ENCODE measurements at places on chromosomes 2 and 18.

GRCh38 chr18:76922107-76922506 lies 99.8 kb downstream of the ZNF236 start:
- DNase-seq = peak; percentile 45

DNA sequence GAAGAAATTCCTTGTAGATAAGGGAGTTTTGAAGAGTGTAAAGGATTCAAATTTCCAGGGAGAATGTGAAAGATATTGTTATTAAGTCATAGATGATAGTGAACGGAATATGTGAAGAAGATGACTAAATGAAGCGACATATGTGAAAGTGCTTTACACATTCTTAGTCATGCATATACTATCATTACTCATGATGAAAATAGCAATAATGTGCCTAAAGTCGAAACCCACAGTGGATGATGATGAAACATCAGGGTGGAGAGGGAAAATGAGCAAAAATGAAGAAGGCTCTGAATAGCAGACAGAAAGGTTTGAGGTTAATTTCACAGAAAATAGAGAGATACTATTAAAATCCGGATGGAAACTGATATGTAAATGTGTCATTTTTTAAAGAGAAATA lies 1237.1 kb downstream of the LRP1B start:
- no peak for DNase-seq

- no peak for DNase-seq
These were observed 15.5 kb downstream of the SCTR start for GRCh38 chr2:119508756-119509155.

DNA sequence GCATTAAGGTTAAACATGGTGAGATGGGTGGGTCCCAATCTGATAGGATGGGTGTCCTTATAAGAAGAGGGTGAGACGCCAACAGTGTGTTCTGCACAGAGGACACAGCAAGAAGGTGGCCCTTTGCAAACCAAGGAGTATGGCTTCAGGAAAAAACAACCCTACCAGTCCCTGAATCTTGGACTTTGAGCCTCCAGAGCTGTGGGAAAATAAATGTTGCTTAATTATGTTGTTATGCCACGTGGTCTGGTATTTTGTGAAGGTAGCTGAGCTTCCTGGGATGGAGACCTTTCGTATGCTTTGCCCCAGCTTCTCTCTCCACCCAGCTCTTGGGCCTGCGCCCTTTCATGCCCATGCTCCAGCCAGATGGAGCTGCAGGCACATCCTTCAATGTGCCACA lies 114.2 kb upstream of the EPC2 start:
- DNase-seq = no peak

GRCh38 chr2:167692936-167693335 lies 554.5 kb downstream of the STK39 start:
- no peak for DNase-seq

DNA sequence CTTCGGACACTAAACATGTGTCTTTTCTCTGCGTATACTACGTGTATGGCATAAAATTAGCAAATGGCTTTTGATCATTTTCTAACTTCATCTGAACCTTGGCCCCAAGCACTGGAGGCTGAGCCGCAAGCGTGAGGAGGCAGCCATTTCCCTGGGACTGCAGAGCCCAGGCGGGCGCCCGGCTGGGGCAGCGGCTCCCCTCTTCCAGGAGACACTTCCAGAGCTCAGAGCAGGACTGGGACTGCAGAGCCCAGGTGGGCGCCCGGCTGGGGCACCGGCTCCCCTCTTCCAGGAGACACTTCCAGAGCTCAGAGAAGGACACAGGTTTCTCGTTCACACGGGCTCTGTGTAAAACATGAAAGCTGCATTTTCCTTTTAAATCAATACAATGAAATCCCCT lies 484.1 kb upstream of the SALL3 start:
- no peak for DNase-seq

- DNase-seq = no peak
These were observed 14.8 kb upstream of the IMP4 start for GRCh38 chr2:130327703-130328527.

DNA sequence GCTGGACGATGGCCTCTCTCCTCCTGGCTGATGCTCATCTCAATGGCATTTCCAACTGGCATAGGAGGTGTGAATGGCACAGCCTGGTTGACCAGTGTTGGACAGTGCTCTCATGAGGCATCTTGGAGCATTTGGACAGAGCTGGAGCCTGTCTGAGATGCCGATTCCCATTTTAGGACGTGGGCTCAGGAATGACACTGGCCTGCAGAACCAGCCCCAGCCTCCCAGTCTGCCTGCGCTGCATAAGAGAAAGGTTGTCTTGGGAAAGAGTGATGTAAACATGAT lies 118.2 kb upstream of the COPS8 start:
- no peak for DNase-seq

- no peak for DNase-seq
These were observed 39.6 kb upstream of the RPL31 start for GRCh38 chr2:100962366-100963025.

DNA sequence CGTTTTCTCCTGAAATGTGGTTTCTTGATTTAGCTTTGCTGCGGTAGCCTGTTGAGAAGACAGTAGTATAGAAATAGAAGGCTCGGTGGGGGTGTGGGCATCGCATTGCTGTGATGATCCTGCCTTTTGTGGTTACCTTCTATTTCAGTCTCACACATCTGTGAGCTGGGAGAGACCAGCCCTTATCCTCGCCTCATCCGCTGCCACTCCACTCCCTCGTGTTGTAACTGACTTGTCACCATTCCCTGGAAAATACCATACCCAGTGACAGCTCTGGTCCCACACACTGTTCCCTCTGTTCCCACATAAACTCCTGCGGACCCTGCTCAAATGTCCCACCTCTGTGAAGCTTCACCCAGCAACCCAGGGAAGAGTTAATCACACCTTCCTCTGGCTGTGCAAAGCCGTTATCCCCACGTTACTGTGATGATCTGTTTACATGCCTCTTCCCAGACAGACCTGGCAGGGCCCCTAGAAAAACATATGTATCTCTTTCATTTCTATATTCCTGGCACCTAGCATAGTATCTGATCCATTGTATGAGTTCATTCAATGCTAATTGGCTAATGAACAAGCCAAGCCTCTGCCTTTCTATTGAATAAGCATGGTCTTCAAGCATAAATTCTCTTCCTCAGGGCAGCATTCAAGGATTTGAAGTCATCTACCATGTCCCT lies 114.6 kb downstream of the MAPK4 start:
- no peak for DNase-seq

DNA sequence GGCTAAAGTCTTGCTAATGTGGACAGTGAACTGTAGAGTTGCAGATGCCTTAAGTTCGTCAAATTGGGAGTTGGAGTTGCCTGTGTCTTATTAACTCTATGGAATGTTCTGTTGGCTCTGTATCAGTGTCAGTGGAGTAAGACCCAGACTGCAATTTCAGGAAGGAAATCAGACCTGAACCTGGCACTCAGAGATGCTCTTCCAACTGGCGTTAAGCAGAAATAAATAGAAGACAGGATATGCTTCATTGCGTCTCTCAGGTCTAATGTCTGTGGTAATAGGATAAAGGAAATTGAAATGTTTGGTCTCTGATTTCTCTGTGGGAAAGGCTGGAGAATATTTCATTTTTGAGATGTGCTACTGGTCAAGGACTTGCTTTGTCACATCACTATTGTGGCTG lies 846.7 kb upstream of the ID2 start:
- no peak for DNase-seq

- no peak for DNase-seq
These were observed 52.1 kb upstream of the ANKRD62 start for GRCh38 chr18:12041561-12041960.

- DNase-seq = no peak
These were observed 59.1 kb downstream of the SAP130 start for GRCh38 chr2:127968610-127969339.

GRCh38 chr2:235992024-235992423 lies 176.2 kb downstream of the GBX2 start:
- no peak for DNase-seq

DNA sequence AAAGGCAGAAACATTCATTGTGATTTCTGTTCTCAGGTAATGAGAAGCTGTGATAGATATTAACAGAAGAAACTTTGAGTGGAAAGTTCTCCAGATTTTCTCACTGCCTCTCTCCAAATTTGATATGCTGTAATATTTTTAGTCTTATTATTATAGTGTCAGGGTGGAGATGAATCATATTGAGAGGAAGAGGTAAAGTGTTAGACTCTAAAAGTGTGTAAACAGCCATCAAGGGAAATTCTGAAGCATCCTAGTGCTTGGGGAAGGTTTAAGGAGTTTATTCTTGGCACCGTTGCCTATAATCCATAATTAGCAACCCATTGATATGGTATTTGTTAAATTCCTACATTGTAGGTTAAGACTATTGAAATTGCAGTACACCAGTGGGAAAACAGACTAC lies 104.7 kb upstream of the NABP1 start:
- no peak for DNase-seq

GRCh38 chr18:13457327-13457726 lies 238.8 kb downstream of the LDLRAD4 start:
- no peak for DNase-seq

DNA sequence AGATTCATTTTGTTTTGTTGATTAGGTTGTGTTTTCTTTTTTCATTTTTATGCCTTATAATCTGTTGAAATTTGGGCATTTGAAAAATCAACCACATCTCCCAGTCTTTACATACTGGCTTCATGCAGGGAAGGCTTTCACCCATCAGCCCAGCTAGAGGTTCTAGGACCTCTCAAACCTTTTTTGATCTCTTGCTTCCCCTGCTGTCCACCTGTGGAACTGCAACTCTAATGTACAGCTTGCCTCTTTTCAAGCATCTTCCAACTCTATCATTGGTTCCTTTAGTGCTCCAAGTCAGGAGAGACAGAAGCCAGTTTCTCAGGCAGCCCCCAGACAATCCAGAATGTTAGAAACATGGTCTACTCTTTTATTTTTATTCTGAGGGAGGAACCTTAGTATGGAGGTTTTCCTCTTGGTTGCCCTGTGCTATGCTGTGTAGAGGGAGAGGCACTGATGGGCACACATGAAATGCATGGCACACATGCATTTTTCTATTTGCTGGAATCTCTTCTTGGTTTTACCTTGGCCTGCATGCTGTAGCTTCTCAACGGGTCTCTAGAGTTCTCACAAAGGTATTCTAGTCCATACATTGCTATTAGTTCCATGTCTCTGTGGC lies 107.2 kb upstream of the L3MBTL4 start:
- DNase-seq = no peak

DNA sequence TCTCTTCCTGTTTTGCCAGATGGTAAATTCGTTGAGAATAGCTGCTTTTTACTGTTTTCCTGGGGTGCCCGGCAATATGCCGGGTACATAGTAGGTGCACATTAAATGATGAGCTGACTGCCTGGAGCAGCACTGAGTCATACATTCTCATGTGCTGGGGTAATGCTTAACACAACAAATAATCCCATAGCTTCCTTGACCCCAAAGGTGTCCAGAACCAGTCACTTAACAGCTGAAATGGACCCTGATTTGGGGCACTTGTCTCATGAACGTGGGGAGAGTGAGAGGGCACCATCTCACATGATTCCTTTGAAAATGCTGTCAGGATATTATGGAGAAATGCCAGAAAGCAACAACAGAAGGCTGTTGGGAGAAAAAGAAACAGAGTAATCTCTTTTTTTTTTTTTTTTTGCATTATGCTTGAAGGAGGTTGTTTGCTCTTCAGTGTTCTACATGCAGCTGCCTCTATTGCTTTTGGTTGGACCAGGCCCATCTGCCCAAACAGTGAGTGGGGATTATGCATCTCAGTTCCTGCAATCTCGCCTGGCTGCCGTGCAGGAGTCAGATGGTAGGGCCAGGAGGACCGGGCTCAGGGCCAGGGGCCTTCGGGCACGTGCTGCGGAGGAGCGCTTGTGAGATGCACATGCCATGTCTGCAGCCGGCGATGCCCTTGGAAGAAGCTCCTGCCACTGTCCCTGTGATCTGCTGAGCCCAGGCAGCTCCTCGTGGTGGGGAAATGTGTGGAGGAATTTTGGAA lies 162.1 kb downstream of the SH3RF3 start:
- DNase-seq = no peak

GRCh38 chr2:215874418-215874817 lies 138.9 kb downstream of the MREG start:
- DNase-seq = no peak

DNA sequence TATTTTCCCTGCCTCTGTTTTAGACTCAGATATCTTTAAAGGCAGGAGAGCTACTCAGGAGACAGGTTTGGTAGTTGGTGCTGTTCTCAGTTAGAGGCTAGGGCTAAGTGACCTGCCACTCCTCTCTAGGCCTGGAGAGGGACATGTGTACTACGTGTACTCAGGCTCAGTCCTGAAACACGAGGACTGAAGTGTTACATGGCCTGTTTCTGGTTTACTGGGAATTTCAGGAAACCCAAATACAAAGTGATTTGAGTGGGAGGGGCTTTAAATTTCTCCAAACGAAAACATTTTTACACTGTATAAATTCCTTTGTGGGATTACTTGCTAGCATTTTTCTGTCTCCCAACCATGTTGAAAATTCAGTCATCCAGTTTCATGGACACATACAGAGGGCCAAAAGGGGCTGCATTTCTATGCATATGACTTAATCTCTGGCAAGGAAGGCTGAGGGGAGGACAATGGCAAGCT lies 343.3 kb downstream of the CYP26B1 start:
- no peak for DNase-seq

DNA sequence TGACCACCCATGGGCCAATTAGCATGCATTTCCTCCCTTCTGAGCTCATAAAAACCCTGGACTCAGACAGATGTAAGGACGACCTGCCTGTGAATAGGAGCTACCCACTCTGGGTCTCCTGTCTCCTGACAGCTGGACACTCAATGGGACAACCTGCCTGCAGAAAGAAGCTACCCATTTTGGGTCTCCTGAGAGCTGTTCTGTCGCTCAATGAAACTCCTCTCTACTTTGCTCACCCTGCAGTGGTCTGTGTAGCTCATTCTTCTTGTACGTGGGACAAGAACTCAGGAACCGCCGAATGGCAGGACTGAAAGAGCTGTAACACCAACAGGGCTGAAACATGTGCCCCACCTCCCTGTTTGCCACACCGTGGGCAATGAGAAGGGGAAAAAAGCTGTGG lies 60.3 kb upstream of the DYNC1I2 start:
- DNase-seq = no peak

GRCh38 chr18:3330622-3331021 lies 68.7 kb downstream of the MYL12B start:
- no peak for DNase-seq

- DNase-seq = no peak
These were observed 79.6 kb downstream of the STPG4 start for GRCh38 chr2:47075361-47076125.
